NCI-H1092 treated with DMSO at 0.1 percent for 48 hours (cell line): ENCODE measurements at places on chromosomes 6 and 20.
A peak's percentile ranks its signal among the peaks of the same experiment; 100 is the strongest.

DNA sequence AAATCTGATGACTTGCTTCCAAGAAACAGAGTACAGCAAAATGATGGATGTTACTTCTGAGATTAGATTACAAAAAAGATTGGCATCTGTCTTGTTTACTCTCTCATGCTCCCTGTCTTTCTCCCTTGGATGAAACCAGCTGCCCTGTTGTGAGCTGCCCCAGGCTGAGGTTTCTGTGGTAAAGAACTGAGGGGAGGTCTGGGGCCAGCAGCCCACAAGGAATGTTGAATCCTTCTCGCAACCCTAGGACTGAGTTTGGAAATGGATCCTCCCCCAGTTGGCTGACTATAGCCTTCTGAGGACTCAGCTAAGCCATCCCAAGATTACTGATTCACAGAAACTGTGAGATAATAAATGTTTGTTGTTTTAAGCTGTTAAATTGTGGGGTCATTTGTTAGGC lies 5.6 kb upstream of the HECA start:
- no peak for DNase-seq

GRCh38 chr6:135722679-135723078 lies 128.8 kb upstream of the PDE7B start:
- DNase-seq, result no peak

DNA sequence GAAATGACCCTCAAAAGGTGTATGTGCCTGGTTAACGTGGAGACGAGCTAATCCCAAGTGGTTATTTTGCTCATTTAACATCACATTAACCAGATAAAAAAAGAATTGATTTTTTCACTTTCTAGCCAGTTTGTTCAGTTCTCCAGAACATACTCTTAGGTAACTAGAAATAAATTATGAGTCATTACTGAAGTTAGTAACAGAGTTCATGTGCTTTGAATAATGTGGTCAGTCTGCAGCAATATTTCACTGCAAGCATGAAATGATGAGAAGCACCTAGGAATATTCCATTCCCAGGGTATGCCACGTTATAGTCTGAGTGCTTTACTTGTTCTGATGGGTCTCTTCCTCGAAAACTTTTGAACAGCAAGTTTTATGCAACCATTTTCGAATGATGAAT lies 138.3 kb upstream of the INSM1 start:
- DNase-seq, result no peak

- DNase-seq, result no peak
Observed at GRCh38 chr6:139054001-139054400, 25.5 kb downstream of the ABRACL start.

GRCh38 chr6:95690328-95690727 lies 113.0 kb downstream of the MANEA start:
- no peak for DNase-seq

DNA sequence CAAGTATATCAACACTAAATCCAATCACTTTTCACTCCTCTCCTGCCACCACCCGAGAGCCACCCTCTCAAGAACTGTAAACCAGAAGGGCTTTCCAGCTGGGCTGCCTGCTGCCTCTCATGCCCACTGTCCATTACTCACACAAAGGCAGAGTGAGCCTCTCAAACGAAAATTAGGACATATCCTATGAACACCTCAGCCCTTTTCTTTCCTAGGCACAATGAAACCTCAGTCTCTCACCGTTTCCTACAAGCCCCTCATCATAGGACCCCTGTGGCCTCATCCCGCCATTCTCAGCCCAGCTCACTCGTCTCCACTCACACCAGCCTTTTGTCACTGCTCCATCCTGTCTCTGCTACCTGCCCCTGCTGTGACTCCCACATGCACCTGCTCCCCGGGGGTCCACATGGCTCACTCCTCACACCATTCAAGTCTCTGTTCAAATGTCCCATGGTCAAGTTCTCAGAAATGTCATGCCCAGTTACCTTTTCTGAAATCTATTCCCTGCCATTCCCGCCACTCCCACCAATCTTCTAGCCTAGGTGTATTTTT lies 7.4 kb downstream of the HLA-F start:
- DNase-seq, result no peak

DNA sequence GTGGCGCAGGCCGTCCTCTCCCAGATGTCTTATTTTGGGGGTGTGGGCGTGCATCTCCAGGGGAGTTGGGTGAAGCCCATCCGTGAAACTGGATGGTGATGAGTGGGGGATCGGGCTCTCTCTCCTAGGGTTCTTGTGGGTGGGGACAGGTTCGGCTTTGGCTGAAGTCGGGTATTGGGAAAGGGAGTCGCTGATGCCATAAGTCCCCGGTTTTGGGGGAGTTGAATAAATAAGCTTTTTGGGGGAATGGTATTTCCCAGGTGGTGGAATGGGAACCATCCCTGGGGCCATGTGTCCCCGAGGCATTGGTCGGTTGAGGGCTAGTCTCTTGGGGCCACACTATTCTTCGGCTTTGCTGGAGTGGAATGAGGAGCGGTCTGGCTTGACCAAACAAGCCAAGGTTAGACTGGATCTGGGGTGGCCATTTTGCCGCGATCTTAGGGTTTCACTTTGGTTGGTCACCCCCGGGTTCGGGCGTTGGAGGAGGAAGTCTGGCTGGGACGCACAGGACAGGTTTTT lies 481 bp downstream of the ZNF133 start:
- DNase-seq, result peak; percentile 4

DNA sequence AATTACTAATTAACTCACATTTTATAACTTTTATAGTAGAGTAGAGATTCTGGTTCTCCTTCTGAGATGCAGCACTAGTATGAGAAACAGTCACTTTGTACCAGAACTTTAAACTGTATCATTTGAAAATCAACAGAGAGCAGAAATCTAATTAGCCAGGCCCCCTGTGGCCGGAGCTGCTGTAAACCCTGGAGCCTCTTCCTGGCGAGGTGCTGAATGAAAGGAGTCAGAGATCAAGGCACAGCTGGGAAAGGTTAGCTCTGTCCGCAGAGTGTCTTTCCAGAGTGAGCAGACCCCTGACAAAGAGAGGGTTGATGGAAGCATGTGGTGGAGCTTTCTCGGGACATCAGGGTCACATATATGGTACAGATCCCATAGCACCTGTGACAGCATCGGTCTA lies 703.8 kb downstream of the RFPL4B start:
- DNase-seq, result no peak

DNA sequence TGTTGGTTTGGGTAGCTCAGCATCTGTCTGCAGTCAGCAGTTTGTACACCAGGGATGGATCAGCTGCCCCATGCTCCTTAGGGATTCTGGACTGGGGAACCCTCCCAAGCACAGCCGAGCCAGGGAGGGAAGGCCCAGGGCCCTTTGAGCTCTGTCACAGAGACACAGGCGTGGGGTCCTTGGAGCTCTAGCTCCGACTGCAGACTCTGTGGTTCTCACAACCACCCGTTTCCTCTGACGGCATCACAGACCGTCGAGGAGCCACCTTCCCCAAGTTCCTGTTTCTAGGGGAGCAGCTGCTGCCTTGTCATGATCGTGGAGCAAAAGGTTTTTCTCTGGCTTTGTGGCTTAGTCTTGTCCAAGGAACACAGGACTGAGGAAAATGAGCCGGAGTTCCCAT lies at the start of gene SLA2:
TSS of gene SLA2 (minus strand) at position 199 of the 400 bp plus-strand sequence. CDS start 4,861 bp downstream, outside the sequence.
- no peak for DNase-seq

DNA sequence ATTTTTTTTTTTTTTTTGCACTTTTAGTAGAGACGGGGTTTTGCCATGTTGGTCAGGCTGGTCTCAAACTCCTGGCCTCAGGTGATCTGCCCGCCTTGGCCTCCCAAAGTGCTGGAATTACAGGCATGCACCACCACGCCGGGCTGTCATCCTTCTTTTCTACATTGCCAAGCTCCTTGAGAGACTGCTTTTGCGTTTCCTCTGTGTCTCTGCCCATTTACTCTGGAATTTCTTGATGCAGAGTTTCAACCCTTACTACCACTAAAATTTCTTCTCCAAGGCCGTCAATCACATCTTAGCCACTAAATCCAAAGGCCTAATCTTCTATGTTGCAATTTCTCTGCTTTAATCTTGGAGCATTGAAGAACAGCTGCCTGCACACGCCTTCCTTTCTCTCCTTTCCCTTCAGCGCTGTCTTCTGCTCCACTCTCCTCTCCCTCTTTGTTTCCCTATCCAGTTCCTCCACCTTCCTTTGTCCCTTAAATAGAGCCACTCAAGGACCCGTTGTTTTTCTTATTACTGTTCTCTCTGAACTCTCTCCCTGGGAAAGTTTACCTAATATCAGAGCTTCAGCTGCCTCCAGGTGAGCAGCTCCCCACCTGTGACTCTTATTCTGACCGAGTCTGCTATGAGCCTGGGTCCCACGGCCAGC lies 98.8 kb downstream of the SLC35B3 start:
- no peak for DNase-seq

DNA sequence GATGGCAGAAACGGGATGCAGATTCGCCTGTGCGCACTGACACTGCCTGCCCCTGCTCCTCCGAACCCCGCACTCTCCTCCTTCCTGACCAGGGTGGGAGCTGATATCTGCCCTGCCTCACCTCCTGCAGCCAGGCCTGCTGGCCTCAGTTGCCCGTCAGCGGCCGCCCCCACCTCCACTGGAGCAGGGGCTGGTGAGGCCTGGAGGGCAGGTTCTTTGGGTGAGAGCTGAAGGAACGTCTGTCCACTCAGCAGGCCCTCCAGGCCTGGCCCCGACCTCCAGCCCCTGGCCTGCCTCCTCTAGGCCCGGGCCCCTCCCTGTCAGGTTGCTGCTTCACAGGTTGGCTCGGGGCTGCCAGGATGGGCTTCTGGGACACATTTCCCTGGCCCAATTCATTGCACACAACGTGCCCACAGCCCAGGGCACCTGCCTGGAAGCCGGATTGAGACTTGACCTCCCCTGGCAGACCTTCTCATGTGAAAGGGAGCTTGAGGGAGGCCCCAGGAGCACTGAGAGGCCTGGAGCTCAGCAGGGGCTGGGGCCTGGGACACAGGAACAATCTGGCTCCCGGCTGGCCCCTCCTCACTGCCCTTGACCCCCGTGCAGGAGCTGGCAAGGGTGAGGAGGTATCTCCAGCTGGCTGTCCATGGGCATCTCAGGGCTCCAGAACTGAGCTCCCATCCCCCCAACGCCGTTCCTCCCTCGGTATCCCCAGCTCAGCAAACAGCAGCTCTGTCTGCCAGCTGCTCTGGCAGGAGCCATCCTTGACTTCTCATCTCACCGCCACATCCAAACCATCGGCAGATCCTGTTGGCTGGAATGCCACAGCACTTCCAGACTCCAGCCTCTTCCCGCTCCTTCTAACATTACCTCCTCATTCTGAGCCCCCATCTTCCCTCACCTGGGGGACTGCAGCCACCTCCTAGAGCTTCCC lies 39.5 kb downstream of the SPDEF start:
- no peak for DNase-seq

- no peak for DNase-seq
Observed at GRCh38 chr6:46948699-46949098, 27.0 kb upstream of the ADGRF5 start.

DNA sequence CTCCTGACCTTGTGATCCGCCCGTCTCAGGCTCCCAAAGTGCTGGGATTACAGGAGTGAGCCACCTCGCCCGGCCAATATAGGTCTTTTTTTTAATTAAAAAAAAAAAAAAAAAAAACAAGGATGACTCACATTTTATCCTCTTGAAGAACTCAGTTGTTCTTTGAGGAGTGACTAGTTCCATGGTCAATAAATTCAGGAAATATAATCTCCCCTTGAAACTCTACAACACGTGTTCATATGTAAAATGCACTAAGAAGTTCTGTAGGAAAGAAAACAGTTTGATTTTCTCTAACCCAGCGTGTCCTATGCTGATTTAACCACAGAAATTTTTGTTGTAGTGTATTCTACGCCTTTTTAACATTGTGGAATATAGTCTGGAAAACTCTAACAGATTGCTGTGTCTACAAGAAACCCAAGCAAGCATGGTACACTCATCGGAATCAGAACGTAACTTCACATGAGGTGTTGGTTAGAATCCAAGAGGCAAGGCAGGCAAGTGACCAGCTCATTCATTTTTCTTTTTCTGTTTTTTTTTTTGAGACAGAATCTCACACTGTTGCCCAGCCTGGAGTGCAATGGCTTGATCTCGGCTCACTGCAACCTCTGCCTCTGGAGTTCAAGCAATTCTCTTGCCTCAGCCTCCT lies 79.0 kb upstream of the ZNF217 start:
- no peak for DNase-seq

DNA sequence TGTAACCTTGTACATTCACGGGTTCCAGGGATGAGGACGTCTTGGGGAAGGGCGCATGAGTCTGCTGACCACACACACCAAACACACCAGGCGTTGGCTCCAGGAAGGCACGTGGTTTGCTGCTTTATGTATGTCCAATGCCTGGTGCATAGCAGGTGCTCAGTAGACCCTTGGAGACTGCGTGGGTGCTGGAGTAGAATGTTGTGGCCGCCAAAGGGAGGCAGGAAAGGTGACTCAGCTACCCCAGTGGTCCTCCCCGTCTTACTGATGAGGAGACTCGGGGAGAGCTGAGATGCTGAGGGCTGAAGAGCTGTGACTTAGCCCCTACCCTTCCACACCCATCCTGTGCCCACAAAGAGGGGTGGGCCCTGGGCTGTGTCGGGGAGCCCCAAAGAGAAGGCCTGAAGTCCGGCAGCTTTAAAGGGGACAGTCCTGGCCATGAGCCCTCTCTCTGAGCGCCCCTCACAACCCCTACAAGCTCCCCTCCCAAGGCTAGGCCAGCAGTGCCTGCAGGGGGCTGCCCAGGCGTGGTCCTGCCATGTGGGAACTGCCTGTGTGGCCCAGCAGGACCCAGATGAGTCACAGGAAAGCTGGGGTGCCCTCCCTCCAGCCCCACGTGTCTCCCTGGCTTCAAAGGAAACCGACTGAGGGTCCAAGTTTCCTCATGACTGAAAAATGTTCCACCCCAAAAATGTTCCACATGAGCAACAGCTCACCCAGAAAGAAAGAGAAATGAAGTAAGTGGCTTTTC lies 28.0 kb upstream of the PTGIS start:
- no peak for DNase-seq

- no peak for DNase-seq
Observed at GRCh38 chr6:4451081-4451480, 315.7 kb upstream of the ECI2 start.

DNA sequence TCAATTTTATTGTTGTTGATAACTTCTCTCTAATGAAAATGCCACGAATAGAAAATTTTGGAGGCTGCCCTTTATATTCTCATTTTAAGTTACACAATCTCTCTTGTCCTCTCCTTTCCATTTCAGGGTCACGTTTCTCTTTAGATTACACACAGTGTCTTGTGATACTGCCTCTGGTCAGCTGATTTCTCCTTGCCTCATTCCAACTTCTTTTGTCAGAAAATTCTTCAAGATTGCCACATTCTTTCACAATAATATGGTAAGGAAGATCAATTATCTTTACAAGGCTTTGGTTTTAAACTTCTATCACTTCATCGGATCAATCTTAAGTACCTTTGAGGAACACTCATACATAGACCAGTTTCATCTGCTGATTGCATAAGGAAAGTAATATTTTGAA lies 370.3 kb downstream of the RFPL4B start:
- no peak for DNase-seq
